Endodermal cell (in vitro differentiated cells): ENCODE measurements at places on chromosomes 1 and 21. TPM values are rescaled to one million over a fixed set of nuclear protein-coding genes. Genes with fewer than 3 reads are reported as not detected.

The NBPF20 gene
- 5.2 and 5.3 TPM in 2 replicates for total RNA-seq

The PBX1 gene
- total RNA-seq = 43.4 to 69.4 TPM (median 59.9 TPM) in 3 replicates

The FCRL6 gene
- total RNA-seq = not detected in 3 replicates

The EVI5 gene
- total RNA-seq = 21.6 to 34.8 TPM (median 29.0 TPM) in 3 replicates

The TRIM46 gene
- 7.1 to 11.3 TPM (median 8.9 TPM) in 3 replicates for total RNA-seq

The RAB7B gene
- total RNA-seq = 0.09 TPM in 1 of 2 replicates, not detected in the other

The PGLYRP4 gene
- total RNA-seq = not detected in 3 replicates

The CELA3B gene
- not detected in 2 replicates for total RNA-seq

DNA sequence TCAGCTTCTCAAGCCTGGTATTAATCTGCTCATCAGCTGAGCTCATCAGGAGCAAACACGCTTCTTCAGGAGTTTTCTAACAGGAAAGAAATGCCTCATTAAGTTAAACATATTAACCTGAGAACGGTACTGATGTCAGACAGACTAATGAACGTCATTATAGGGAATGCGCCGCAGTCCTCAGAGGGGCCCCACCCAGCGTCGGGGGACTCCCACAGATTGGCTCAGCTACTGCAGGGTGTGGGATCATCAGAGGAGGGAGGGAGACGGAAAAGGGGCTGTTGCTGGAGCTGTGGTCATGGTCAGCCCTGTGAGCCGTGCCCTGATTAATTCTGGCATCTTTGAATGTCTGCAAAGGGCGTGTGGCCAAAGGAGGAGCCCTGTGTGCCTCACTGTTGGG lies 348.5 kb downstream of the PTPRU start:
- no peak overlapping the region for H3K4me3 ChIP-seq
- no peaks in the 10 kb centered on the region for H3K4me1 ChIP-seq
- no peaks in the 10 kb centered on the region for H3K36me3 ChIP-seq
- no peak overlapping the region for H3K27ac ChIP-seq

GRCh38 chr1:54219688-54220003 lies 19.7 kb downstream of the MRPL37 start:
- DNase-seq = no peak
- H3K27me3 ChIP-seq = no peaks in the 10 kb centered on the region
- peaks cover 50% of the 10 kb centered on the region for H3K36me3 ChIP-seq
- H3K4me3 ChIP-seq = no peak overlapping the region

DNA sequence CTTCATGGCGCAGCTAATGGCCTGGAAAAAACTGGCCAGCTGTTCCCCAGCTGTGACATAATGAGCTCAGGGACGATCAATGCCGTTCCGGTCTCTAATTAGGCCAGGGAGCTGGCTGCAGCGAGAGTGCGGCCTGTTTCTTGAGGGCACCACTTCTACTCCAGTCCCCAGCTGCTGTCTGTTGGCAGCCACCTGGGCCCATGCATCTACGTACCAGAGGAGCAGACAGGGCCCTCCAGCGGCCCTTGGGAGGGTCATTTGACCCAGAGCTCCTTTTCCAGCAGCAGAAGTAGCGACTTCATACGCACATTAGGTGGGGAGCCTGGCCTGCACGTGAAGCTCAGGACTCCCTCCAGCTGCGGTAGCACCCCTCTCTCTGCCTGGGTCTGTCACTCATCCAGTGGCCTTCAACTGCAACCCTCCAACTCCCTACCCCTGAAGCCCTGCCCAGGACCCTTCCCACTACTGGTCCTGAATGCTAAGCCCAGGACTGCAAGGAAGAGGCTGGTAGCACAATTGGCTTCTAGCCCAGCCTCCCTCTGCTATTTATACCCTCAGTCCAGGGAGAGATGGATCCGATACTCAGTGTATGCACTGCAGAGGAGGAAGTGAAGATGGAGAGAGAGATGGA lies 9.1 kb upstream of the GPR61 start:
- H3K27ac ChIP-seq = peak overlapping the region; percentile 1
- H3K4me3 ChIP-seq = no peak overlapping the region
- H3K36me3 ChIP-seq = no peaks in the 10 kb centered on the region
- no peak for DNase-seq
- H3K4me1 ChIP-seq = peaks cover 3% of the 10 kb centered on the region

GRCh38 chr1:222914861-222915632 lies 100.2 kb downstream of the DISP1 start:
- H3K4me3 ChIP-seq = no peak overlapping the region

DNA sequence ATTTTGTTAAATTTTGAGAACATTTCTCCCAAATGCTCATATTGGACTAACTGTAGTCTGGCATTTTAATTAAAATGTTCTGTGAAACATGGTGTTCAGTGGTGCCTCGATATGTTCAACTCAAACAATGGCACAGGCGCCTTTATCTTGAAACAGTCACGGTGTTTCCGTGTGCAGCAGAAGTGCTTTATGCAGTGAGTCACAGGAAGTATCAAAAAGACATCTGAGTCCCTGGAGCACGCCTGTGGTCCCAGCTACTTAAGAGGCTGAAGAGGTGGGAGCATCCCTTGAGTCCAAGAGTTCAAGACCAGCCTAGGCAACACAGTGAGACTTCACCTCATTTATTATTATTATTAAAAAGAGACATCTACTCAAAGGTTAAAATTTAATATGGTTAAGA lies 52.2 kb downstream of the GREM2 start:
- H3K27ac ChIP-seq = no peak overlapping the region
- DNase-seq = no peak
- H3K4me1 ChIP-seq = no peaks in the 10 kb centered on the region
- no peaks in the 10 kb centered on the region for H3K27me3 ChIP-seq
- peaks cover 41% of the 10 kb centered on the region for H3K36me3 ChIP-seq

- H3K4me3 ChIP-seq = no peak overlapping the region
- H3K4me1 ChIP-seq = peaks cover 14% of the 10 kb centered on the region
- H3K27me3 ChIP-seq = no peaks in the 10 kb centered on the region
- no peak overlapping the region for H3K27ac ChIP-seq
- no peaks in the 10 kb centered on the region for H3K36me3 ChIP-seq
These were observed 47.5 kb upstream of the WLS start for GRCh38 chr1:68279846-68280245.

DNA sequence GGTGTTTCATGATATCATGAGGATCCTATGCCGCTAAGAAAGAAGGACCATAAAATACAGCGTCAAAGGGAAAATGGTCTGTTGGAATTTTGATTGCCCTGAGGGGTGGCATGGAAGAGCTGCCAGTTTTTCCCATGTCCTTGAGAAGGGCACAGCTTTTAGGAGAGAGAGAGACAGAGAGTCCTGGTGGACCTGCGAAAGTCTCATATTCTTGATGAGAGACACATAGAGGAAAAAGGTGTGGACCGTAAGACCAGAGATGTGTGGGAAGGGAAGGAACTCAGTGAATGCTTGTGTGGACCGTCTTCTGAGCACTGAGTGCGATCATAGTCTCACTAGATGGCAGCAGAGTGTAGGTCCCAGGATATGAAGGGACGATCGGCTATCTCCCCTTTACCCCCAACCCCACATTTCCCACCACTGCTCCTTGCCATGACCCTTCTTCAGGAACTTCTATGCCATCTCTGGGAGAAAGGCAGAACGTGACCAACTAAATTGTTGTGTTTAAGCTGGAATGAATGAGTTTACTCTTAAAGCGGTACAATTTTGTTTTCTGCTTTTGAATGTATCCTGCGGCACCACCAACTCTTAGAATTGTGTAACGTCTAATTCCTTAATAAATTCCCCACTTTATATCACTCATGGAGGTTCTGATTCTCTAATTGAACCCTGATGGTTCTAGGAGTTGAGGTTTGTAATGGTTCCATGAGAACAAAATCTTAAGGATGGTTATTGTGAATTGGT lies 117.7 kb downstream of the CTH start:
- no peaks in the 10 kb centered on the region for H3K4me1 ChIP-seq
- no peaks in the 10 kb centered on the region for H3K36me3 ChIP-seq
- no peak overlapping the region for H3K27ac ChIP-seq
- DNase-seq = peak; percentile 83

GRCh38 chr1:43235040-43235439 lies 34.7 kb upstream of the TMEM125 start:
- no peaks in the 10 kb centered on the region for H3K4me1 ChIP-seq
- H3K36me3 ChIP-seq = no peaks in the 10 kb centered on the region
- no peak for DNase-seq
- no peak overlapping the region for H3K27ac ChIP-seq
- H3K4me3 ChIP-seq = no peak overlapping the region

DNA sequence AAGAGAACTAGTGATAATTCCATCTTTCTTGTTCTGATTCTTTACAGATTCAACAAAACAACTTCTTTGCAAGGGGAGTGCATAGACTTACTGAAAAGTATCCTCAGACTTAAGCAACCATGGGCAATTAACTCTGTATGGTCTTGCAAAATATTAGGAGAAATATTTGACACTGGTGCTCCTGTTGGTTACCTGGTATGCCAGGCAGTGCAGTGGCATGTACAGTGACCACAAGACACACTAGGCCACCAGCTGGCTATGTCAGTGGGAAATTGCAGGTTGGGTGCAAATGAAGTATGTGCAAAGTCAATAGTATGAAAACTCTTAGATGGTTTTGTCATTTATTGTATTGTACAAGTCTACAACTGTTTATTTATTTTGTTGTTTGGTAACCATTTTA lies 34.5 kb downstream of the EPS15 start:
- peaks cover 11% of the 10 kb centered on the region for H3K36me3 ChIP-seq
- no peak overlapping the region for H3K27ac ChIP-seq
- H3K4me1 ChIP-seq = no peaks in the 10 kb centered on the region
- no peak overlapping the region for H3K4me3 ChIP-seq

- H3K27ac ChIP-seq = no peak overlapping the region
- H3K4me3 ChIP-seq = no peak overlapping the region
- DNase-seq = no peak
These were observed 412.3 kb upstream of the ADGRL2 start for GRCh38 chr1:81388435-81388834.

DNA sequence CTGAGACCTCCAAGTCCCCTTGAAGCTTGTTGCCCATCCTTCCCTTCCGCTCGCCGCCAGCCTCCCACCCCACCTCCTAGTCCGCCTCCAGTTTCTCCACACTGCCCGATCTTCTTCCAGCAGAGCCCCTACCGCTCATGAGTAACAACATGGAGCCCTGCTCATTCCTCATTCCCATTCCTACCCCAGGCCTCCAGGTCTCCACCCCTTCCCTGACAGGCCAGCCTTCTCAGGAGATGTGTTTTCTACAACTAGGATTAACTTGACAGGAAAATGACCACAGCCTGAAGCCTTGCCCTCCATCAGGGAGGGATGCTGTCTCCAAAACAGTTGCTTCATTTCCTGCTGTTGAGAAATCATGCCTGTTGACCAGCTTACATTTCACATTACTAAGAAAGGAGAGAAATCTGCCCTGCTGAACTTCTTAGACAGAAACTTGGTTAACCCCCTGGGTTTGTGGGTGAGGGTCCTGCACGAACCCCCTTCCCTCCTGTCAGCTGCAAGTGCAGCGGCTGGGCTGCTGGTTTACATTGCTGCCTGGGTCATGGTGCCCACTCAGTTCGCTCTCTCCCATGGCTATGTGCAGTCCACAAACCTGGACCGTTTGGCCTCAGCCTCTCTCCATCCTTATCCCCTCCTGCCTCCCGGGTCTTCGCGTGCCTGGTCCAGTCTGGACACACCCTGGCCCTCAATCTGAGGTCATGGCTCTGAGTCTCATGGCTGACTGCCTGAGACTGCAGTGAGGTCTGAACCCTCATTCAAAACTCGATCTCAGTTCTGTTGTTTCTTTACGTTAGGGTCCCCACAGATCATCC lies 16.1 kb upstream of the CHI3L1 start:
- H3K4me1 ChIP-seq = no peaks in the 10 kb centered on the region
- DNase-seq = no peak
- H3K4me3 ChIP-seq = no peak overlapping the region
- no peak overlapping the region for H3K27ac ChIP-seq
- no peaks in the 10 kb centered on the region for H3K27me3 ChIP-seq

GRCh38 chr1:89708751-89709375 lies 75.9 kb downstream of the LRRC8C start:
- H3K4me3 ChIP-seq = no peak overlapping the region
- H3K4me1 ChIP-seq = no peaks in the 10 kb centered on the region
- no peaks in the 10 kb centered on the region for H3K27me3 ChIP-seq
- H3K27ac ChIP-seq = peak overlapping the region; percentile 32
- no peaks in the 10 kb centered on the region for H3K36me3 ChIP-seq

DNA sequence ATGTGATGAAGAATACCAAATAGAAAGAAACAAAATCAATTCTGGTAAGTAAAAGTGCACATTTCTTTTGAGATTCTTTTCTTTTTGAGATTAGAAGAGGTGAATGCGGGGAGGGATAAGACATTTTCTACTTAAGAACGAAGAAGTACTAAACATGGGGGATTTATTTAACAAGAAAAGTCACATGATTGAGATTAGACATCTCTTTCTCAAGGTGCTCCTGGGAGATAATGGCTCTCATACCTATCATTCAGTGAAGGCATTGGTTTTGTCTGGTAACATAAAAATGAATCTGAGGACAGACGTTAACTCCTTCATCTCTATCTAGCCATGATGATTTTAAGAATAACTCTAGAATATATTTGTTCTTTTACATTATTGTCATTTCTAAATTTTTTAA lies 147.9 kb upstream of the SAMSN1 start:
- H3K27ac ChIP-seq = no peak overlapping the region
- no peaks in the 10 kb centered on the region for H3K4me1 ChIP-seq
- H3K36me3 ChIP-seq = no peaks in the 10 kb centered on the region
- no peak for DNase-seq

- no peak overlapping the region for H3K4me3 ChIP-seq
- no peaks in the 10 kb centered on the region for H3K27me3 ChIP-seq
- peaks cover 45% of the 10 kb centered on the region for H3K36me3 ChIP-seq
- no peak overlapping the region for H3K27ac ChIP-seq
- H3K4me1 ChIP-seq = no peaks in the 10 kb centered on the region
These were observed 6.5 kb downstream of the SDF4 start for GRCh38 chr1:1225238-1225845.
